Fibroblast of lung (primary cell): ENCODE measurements at places on chromosomes 1 and 21. TPM values are rescaled to one million over a fixed set of nuclear protein-coding genes. Genes with fewer than 3 reads are reported as not detected.

LAPTM5 gene
- under 0.01 TPM in 2 replicates for total RNA-seq

SEMA4A gene
- total RNA-seq, result 0.77 and 0.99 TPM in 2 replicates

RSBN1 gene
- total RNA-seq, result 8.7 and 9.4 TPM in 2 replicates

CASQ2 gene
- total RNA-seq, result not detected in 2 replicates
